ENCODE measurements at places on chromosomes 5 and 9.
A peak's percentile ranks its signal among the peaks of the same experiment; 100 is the strongest.

- H3K27me3 ChIP-seq, result no peaks in the 10 kb centered on the region
- no peaks in the 10 kb centered on the region for H3K36me3 ChIP-seq
- H3K4me3 ChIP-seq, result no peak overlapping the region
- DNase-seq, result no peak
- H3K27ac ChIP-seq, result no peak overlapping the region
These were observed 65.9 kb downstream of the DAB2IP start for GRCh38 chr9:121717141-121717991.

- DNase-seq, result no peak
- H3K4me3 ChIP-seq, result no peak overlapping the region
- H3K27me3 ChIP-seq, result no peaks in the 10 kb centered on the region
- no peak overlapping the region for H3K27ac ChIP-seq
- no peaks in the 10 kb centered on the region for H3K36me3 ChIP-seq
These were observed 278.8 kb downstream of the ENC1 start for GRCh38 chr5:74361406-74362358.

DNA sequence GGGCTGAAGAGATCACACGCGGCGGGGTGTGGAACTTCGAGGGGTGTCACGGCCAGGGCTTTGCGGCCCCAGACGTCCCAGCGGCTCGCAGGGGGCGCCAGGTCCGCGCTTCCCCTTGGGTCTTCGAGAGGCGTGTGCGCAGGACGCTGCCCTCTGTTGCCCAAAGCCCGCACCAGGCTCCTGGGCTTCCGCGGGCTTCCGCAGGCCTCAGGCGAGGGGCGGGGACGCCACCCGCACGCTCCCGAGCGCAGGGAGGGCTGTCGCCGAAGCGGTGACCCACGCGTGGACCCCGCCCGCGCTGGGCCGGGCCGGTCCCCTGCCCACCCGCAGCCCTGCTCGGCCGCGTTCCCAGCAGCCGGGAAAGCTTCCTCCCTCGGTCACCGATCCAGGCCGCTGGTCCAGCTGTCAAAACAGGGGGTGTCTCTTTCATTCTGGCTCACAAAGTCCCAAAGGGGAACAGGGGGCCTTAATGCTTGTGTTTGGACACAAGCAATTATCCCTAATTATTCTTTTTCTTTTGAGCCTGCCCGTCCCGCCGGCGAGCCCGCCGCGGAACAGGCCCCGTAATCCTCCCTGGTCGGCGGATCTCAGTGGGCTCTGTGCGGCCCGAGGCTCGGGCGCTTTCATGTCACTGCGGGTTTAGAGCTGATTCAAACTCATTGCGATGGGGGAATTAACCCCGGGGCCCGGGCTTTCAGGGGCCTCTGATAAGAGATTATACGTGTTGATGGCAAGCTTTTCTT, 60.6 kb downstream of the TMEM174 start:
- H3K4me3 ChIP-seq, result peak overlapping the region; percentile 37
- H3K36me3 ChIP-seq, result no peaks in the 10 kb centered on the region
- peaks cover 63% of the 10 kb centered on the region for H3K27me3 ChIP-seq
- peaks cover 22% of the 10 kb centered on the region for H3K4me1 ChIP-seq
- no peak for DNase-seq

GRCh38 chr5:57902095-57902494, 419.5 kb upstream of the ACTBL2 start:
- no peak for DNase-seq
- H3K27me3 ChIP-seq, result no peaks in the 10 kb centered on the region
- no peak overlapping the region for H3K4me3 ChIP-seq
- no peak overlapping the region for H3K27ac ChIP-seq
- H3K4me1 ChIP-seq, result no peaks in the 10 kb centered on the region
- no peaks in the 10 kb centered on the region for H3K36me3 ChIP-seq

GRCh38 chr9:132293145-132293721, 61.6 kb downstream of the SETX start:
- H3K4me3 ChIP-seq, result no peak overlapping the region
- no peak for DNase-seq
- H3K27me3 ChIP-seq, result no peaks in the 10 kb centered on the region
- H3K4me1 ChIP-seq, result peaks cover 6% of the 10 kb centered on the region
- no peak overlapping the region for H3K27ac ChIP-seq
- H3K36me3 ChIP-seq, result peaks cover 49% of the 10 kb centered on the region

DNA sequence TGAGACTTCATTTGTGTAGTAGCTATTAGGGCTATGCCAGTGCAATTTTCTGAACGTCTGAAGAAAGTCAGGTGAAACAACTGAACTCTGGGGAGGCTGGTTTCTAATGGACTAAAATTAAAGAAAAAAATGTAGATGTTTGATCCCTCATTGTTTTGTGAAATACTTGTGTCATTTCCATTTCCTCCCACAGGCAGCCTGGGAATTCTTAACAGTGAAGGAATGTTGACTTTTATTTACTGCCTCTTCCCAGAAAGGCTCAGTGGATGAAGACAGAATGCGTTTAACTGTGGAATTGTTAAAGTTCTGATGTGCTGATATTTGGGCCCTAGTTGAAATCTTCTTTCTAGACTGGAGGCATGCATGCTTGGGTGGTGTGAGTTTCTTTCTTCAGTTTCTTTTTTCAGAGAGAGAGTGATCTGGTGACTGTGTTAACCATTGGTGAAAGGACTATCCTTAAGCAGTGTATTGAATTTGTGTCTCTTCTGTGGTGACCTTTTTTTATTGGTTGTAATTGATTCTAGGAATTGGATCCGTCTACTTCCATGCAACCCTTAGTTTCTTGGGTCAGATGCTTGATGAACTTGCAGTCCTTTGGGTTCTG, 15.5 kb downstream of the ACER2 start:
- H3K27ac ChIP-seq, result no peak overlapping the region
- H3K36me3 ChIP-seq, result no peaks in the 10 kb centered on the region
- H3K27me3 ChIP-seq, result no peaks in the 10 kb centered on the region
- H3K4me3 ChIP-seq, result no peak overlapping the region

- H3K4me3 ChIP-seq, result no peak overlapping the region
- H3K36me3 ChIP-seq, result no peaks in the 10 kb centered on the region
- no peak overlapping the region for H3K27ac ChIP-seq
- no peaks in the 10 kb centered on the region for H3K27me3 ChIP-seq
- no peaks in the 10 kb centered on the region for H3K4me1 ChIP-seq
These were observed 90.5 kb upstream of the DNAH5 start for GRCh38 chr5:14034963-14035362.

DNA sequence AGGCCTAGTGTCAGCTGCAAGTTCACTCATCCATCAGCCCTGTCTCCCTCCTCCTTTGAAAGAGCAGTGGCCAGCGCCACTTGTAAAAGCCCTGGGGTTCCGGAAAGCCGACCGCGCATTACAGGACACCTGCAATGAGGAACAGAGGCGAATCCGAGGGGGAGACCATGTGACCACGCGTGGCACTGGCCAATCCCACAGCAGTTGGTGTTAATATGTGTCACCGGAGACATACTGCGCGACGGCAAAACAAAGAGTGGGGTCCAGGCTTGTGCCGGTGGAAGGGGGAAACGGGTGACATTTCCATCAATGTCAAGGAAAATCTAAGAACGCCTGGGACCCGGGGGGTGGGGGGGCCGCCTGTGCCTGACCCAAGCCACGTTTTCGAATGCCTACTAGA, 480.8 kb downstream of the SPATA31A7 start:
- no peaks in the 10 kb centered on the region for H3K27me3 ChIP-seq
- H3K4me1 ChIP-seq, result no peaks in the 10 kb centered on the region
- no peak for DNase-seq
- no peaks in the 10 kb centered on the region for H3K36me3 ChIP-seq

GRCh38 chr5:103452089-103452488, 110.5 kb downstream of the NUDT12 start:
- H3K27me3 ChIP-seq, result no peaks in the 10 kb centered on the region
- DNase-seq, result no peak
- H3K4me3 ChIP-seq, result no peak overlapping the region
- H3K27ac ChIP-seq, result no peak overlapping the region

DNA sequence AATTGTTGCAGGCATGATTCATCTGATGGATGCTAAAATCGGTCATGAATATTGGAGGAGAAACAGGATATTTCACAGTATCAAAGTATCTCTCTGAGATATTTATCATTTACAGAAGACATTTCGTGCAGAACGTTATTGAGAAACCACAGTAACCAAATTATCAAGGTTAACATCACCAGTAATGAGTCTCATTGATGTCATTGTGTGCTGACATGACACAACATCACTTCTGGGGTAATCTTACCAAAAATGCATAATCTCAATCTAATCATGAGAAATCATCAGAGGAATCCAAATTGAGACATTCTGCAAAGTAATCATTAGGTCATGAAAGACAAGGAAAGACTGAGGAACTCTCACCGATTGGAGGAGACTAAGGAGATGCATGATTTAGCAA, 42.7 kb downstream of the C5orf22 start:
- no peaks in the 10 kb centered on the region for H3K4me1 ChIP-seq
- H3K27me3 ChIP-seq, result no peaks in the 10 kb centered on the region
- H3K27ac ChIP-seq, result no peak overlapping the region
- no peak for DNase-seq

DNA sequence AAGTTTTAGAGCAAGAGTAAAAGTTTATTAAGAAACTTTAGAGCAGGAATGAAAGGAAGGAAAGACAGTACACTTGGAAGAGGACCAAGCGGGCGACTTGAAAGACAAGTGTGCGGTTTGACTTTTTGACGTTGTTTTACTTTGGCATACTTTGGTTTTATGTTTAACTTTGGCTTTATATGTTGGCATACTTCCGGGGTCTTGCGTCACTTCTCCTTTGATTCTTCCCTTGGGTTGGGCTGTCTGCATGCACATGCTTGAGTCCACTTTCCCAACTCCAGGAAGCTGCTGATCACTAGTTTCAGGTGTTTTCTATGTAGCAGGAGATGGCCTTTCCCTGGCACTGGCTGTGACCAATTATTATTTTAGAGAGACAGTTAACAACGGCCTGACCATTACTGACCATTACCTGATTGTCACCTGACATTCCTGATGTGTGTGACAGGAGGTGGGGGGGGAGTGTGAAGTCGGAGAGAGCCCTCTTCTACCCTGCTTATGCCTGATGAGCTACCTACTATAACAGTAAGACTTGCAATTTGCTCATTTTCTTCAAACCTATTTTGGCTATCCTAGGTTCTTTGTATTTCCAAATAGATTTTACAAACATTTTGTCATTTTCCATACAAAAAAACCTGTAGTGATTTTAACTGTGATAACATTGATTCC, 45.5 kb downstream of the TNFSF8 start:
- no peak overlapping the region for H3K27ac ChIP-seq
- H3K4me1 ChIP-seq, result peaks cover 20% of the 10 kb centered on the region
- H3K4me3 ChIP-seq, result no peak overlapping the region
- no peaks in the 10 kb centered on the region for H3K36me3 ChIP-seq
- DNase-seq, result no peak
- no peaks in the 10 kb centered on the region for H3K27me3 ChIP-seq

GRCh38 chr5:145825751-145826180, 9.4 kb downstream of the PRELID2 start:
- H3K27ac ChIP-seq, result no peak overlapping the region
- H3K4me1 ChIP-seq, result no peaks in the 10 kb centered on the region
- no peaks in the 10 kb centered on the region for H3K27me3 ChIP-seq
- H3K4me3 ChIP-seq, result no peak overlapping the region
- DNase-seq, result no peak

DNA sequence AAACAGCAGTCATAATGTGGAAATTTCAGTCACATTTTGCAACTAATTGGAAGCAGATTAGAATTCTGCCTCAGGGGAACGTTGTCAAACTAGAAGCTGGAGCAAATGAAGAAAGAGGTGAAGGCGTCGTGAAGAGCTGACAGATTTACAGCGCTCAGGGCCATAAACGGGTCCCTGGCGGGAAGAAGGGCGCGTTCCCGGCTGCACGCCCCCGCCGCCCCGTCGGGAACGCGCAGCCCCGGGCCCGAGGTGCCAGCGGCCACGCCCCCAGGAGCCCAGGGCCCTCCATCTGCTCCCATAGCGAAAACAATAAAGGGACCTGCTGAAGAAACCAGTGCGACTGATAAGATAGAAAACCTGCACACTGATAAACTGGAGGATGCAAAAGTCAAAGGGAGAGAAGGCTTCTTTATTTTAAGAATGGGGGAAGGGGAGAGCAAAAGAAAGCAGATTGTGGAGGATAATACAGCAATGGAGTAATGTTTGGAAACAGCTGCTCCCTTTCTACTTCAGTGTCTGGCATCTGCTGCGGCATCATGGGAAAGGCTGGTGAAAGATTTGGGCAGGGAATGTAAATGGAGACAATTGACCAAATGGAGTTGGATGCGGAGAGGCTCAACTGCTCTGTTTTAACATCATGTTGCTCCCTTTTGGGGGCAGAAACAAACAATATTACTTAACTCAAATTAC, 11.1 kb downstream of the ZNF608 start:
- H3K36me3 ChIP-seq, result no peaks in the 10 kb centered on the region
- no peak for DNase-seq
- H3K4me1 ChIP-seq, result no peaks in the 10 kb centered on the region
- H3K4me3 ChIP-seq, result no peak overlapping the region
- H3K27me3 ChIP-seq, result no peaks in the 10 kb centered on the region

DNA sequence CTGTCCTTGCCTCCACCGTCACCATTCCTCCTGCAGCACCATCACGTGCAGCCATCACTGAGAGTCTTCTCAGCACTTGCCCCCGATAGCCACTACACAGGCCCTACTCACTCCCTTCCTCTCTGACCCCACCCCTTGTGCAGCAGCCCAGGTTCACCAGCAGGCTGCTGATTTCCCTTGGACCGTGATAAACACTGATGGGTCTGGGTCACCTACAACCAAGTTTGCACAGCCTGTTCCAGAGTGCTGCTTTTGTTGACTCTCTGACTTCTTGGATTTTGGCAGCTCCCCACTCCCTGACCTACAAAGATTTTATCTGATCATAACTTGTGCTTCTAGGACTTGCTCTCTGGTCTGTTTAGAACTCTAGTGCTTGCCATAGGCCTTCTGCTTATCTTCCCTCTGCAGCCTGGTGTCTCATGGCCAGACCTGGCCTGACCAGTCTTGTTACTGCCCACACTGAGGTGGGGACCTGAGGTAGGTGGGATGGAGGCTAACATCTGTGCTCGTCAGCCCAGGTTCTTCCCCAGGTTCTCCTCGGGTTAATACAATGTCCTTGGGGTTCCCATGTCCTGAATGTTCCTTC, 109.3 kb downstream of the TARS1 start:
- no peak overlapping the region for H3K4me3 ChIP-seq
- H3K4me1 ChIP-seq, result no peaks in the 10 kb centered on the region
- no peaks in the 10 kb centered on the region for H3K36me3 ChIP-seq
- H3K27ac ChIP-seq, result no peak overlapping the region
- H3K27me3 ChIP-seq, result no peaks in the 10 kb centered on the region

DNA sequence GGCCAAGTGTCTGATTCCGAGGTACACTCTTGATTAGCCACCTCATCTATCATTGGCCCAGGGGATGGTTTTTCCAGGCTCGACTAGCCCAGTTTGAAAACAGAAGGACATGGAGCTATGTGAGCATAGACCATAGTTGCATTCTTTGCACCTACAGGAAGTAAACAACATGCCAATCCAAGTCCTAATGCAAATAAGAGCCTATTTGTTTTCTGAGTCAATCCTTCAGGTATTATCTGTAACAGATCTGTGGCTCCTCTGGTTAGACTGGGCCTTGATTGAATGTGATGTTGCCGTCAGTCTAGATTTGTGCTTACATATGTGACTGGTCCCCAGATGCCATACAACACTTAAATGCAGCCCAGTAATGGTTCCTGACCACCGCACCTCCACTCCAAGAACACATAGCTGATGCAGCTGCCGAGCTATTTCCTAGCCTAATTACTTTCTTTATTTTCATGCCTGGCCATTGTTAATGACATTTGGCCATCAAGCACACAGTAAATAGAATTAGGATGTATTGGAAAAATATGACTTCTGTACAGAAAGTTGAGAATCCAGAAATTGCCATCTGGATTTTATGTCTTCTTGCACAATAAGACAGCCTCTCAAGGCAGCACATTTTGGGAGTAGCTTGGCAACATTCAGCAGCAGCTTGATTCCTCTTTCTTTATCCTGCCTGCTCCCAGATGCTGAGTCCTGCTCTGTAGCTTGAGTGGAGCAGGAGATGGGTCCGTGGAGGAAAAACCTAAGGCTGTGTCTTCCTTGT, 29.5 kb upstream of the ARHGAP26 start:
- no peak overlapping the region for H3K27ac ChIP-seq
- H3K4me3 ChIP-seq, result no peak overlapping the region
- no peak for DNase-seq
- no peaks in the 10 kb centered on the region for H3K27me3 ChIP-seq
